Fibroblast of lung (primary cell): ENCODE measurements at places on chromosomes 12 and 14.

- DNase-seq: no peak
These were observed 67.1 kb downstream of the TUNAR start for GRCh38 chr14:95943699-95944098.

DNA sequence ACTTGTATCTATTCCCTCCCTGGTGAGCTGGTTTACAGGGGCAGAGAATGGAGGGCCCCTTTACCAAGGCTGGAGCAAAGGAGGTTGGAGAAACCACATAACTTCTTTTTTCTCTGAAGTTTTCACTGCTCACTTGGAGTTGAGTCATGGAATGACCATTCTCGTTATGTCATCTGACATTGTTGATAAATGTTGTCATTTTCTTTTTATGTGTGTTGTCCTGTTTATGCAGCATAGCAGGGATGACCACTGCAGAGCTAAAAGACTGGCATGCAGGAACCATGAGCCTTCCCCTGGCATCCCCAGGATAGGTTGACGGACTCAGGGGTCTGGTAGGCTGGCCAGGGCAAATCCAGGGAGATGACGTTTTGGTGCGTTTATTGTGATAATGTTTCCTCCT is 256.8 kb upstream of the DDHD1 start:
- no peak for DNase-seq

GRCh38 chr14:101705733-101706508 is 55.6 kb upstream of the PPP2R5C start:
- DNase-seq: peak; percentile 23

DNA sequence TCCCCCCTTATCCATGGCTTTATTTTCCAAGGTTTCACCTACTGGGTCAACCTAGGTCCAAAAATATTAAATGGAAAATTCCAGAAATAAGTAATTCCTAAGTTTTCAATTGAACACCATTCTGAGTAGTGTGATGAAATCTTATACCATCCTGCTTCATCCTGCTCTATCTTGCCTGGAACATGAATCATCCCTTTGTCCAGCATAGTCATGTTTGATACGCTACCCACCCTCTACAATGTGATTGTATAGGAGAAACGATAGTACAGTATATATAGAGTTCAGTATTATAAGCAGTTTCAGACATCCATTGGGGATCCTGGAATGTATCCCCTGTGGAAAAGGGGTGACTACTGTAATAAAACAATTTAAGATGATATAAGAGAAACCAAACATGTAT is 62.2 kb downstream of the IFNG start:
- no peak for DNase-seq

GRCh38 chr12:49821373-49822287 is 6.6 kb downstream of the NCKAP5L start:
- no peak for DNase-seq

DNA sequence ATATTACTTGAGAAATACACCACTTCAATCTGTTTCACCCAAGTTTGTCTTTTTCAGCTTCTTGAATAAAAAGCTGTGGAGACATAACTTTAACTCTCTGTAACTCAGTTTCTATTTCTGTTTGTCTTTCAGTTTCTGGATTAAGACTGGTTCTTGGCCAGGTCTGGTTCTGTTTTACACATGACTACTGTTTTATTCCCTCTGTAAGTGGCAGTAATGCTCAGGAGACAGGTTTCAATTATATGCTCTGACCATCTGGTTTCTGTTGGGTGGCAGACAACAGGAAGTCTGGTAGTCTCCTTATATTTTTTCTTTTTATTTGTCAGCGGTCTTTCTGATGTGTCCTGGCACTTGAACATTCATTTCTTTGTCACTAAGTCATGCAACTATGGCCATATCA is 102.9 kb downstream of the RPS29 start:
- no peak for DNase-seq
